ENCODE measurements at places on chromosomes 11 and 22. TPM values are rescaled to one million over a fixed set of nuclear protein-coding genes. Genes with fewer than 3 reads are reported as not detected.

DNA sequence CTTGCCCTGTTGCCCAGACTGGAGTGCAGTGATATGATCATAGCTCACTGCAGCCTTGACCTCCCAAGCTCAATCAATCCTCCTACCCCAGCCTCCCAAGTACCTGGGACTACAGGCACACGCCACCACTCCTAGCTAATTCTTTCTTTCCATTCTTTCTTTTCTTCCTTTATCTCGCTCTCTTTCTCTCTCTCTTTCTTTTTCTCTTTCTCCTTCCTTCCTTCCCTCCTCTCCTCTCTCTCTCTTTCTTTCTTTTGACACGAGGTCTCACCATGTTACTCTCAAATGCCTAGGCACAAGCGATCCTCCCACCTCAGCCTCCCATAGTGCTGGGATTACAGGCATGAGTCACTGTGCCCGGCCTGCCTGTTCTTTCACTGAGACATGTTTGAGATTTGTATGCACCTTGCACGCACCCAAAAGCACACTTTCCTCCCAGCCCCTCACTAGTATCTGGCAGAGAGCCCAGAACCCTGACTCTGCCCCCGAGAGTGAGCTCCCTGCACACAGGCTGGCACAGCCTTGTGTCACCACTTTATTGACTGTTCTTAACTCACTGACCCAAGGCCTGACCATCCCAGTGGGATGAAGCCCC, 56.8 kb downstream of the CD6 start:
- no peak for DNase-seq

DNA sequence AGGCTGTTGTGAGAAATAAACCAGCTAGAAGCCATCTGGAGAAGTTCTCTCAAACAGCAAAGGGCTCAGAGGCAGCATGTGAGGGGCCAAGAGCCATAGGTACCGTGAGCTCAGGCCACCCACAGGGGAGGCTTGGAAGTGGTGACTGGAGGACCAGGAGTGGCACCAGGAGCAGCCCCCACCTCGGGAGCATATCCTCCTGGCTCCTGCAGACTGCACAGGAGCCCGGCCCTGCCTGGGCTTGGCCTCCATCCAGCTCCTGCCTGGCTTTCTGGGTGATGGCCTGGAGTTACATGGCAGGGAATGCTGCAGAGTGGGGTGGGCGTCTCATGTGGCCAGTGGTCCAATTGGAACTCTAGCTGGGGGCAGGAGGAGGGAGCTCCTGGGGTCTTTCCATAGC, 4.2 kb upstream of the MPPED1 start:
- DNase-seq = no peak

- DNase-seq = no peak
Measured at GRCh38 chr11:9039198-9039597, 35.4 kb upstream of the NRIP3 start.

DNA sequence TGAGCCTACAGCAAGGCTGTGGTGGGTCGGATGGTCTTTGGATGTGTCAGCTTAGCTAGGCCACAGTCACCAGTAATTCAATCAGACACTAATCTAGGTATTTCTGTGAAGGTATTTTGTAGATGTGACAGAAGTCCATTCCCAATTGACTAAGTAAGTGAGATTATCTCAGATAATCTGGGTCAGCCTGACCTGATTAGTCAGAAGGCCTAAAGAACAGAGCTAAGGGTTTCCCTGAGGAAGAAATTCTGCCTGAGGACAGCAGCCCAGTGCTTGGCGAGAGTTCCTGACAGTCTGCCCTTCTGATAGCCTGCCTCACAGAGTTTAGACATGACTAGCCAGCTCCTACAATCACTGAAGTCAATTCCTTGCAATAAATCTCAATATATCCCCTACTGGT, 28.7 kb downstream of the GUCD1 start:
- no peak for DNase-seq

DNA sequence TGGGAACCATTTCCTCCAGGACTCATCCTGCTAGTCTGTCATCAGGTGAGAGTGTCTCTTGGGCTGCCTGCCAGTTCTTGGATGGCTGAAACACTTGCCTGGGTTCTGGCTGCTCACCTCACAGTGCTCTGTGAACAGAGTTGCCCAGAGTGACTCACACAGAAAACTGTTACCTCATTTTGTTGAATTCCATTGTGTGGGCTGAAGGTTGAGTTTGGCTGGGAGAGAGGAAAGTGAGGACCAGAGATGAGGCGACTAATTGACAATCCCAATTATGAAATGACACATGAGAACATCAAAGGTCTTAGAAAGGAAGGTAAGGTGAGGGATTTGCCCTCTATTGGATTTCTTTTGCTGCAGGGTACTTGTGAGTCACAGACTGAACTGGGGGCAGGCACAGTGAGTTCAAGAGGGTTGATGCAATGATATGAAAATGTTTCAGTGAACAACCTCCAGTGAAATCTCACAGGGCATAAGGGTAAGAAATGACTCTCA, 20.2 kb upstream of the CALCB start:
- no peak for DNase-seq

DNA sequence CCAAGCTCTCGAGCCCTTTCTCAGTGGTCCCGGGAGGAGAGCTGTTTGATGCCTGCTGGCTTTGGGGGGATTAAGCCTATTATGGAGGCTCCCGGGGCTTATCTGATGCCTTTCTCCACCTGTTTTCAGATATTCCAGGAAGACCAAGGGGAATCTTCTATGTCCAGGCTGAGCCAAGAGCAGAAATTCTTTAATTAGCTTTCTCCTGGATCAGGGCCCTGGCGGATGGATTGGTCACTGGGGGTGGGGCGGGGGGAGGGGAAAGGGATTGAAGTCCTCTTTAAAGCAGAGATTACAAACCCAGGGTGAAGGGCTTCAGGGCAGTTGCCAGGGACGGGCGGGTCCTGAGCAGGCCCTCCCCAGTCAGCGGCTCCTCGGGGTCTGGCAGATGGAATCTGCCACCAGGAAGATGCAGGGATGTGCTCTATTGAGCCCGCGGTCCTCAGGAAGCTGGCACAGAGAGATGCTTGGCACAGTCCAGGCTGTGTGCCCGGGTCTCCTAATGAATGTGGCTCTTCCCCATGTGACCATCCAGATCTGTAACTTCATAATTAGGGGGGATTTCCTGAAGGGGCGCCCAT, 33.6 kb downstream of the MACROD1 start:
- no peak for DNase-seq

DNA sequence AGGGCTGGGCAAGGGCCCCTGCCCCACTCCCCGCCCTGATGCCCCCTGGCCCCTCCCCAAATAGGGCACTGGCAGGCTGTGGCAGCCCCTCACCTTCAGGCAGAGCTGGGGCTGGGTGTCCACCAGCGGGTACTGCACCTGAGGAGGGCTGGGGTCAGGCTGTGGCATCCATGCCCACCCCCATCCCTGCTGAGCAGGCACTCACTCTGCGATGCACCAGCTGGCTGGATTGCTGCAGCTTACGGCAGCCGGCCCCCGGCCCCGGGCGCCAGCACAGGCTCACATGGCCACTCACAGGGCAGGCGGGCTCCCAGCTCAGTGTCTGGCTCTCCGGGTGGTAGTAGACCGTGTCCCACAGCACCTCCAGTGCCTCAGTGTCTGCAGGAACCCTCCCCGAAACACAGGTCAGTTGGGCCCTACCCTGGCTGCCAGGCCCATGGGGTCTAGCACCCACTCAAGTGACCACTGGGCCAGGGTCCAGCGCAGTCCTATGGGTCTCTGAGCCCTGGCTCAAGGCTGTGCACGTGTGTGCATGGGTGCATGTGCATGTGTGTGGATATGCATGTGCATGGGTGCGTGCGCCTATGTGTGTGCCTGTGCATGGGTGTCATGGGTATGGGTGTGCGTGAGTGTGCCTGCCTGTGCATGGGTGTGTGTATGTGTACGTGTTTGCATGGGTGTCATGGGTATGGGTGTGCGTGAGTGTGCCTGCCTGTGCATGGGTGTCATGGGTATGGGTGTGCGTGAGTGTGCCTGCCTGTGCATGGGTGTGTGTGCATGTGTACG, 14.4 kb downstream of the IL17REL start:
- DNase-seq = no peak

DNA sequence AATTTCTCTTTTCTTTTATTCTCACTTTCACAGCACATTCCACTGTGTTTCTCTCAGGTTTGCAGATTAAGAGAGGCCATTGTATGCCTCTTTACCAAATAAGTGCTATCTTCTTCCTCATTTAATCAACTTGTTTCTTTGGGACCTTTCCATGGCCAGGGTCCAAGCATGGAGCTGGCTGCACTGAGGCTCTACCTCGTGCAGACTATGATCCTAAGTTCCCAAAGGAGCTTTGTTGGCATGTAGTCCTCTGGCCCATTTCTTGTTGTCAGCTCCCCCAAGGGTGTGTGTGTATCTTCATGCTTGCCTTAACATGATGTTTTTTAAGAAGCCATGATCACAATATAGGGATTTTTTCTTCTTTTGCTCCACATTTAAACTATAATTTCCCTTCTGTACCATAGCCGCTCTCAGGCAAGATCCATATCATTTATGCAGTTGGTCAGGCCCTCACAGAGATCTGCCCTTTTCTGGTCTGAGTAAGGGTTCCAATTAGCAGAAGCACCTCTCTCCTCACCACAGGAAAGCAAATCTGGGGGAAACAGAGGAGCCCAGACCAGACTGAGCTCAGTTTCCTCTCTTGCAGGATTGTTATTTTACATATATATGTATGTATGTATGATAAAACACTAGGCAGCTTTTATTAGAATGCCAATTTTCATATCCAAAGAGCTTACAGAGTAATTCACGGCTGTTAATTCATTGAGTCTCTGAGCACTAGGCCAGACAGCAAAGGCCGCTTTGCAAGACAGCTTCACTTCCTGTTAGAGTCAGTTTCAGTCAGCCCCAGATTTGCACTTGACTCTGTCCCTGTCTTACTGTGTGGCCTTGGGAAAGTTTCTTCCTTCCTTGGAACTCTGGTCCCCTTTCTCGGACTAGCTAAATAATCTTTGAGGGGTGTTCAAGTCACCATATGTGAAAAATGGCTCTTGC, 34.3 kb downstream of the CYB5R2 start:
- DNase-seq = no peak

- DNase-seq = no peak
Measured at GRCh38 chr11:109707411-109707810, 285.4 kb downstream of the C11orf87 start.

GRCh38 chr11:126341760-126342161, 13.7 kb upstream of the ST3GAL4 start:
- DNase-seq = no peak

- DNase-seq = no peak
Measured at GRCh38 chr11:1542267-1542666, 29.8 kb downstream of the DUSP8 start.

GRCh38 chr22:48102581-48102980, 1340.1 kb downstream of the TBC1D22A start:
- DNase-seq = no peak

- DNase-seq = no peak
Measured at GRCh38 chr11:1932105-1932480, 12.6 kb downstream of the TNNT3 start.

DNA sequence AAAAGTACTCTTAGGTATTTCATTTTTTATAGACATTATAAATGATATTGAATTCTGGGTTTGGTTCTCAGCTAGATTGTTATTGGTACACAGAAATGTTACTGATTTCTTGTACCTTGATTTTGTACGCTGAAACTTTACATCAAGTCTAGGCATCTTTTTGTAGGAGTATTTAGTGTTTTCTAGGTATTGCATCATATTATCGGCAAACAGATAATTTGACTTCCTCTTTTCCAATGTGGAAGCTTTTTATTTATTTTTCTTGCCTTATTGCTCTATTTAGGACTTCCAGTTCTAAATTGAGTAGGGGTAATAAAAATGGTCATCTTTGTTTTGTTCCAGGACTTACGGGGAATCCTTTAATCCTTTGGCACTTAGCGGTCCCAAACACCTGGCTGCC, 676.6 kb upstream of the CCDC179 start:
- DNase-seq = no peak

- DNase-seq = no peak
Measured at GRCh38 chr11:115180272-115180671, 323.9 kb downstream of the CADM1 start.

DNA sequence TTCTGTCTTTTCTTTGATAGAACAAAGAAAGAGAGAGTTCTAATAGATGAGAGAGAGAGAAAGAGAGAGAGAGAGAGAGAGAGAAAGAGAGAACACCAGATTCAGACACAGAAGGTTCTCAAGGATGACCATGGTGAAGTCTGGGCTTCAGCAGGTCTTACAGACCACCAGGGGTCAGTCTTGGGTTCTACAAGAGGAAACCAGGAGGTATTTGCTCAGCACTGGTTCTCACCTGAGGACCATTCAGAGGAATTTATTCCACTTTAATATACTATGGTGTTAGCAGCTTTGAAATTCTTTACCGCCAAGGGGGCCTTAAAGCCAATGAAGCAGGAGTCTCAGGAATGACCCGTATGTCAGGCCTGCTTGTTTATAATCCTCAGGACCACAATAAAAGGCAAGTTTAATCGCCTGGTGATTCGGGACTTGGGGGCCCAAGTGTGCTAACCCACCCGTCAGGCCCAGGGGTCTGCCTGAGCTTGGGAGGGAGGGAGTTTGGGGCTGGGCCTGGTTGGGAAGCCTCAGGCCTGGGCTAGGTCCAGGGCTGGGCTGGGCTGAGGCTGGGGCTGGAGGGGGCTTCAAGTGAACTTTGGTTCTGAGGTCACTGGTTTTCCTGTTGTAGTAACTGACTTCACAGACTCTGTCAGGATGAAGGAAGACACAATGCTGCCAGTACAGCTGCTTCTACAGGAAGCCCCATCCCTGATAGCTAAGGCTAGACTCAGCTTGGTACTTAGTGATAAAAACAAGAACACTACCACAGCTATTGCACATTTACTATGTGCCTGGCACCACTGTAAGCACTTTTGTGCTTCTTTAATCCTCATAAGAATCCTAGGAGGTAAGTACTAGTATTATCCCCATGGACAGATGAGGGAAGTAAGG, 179.2 kb upstream of the ZBED5 start:
- DNase-seq = no peak

- no peak for DNase-seq
Measured at GRCh38 chr11:126491092-126491491, 135.6 kb downstream of the ST3GAL4 start.

DNA sequence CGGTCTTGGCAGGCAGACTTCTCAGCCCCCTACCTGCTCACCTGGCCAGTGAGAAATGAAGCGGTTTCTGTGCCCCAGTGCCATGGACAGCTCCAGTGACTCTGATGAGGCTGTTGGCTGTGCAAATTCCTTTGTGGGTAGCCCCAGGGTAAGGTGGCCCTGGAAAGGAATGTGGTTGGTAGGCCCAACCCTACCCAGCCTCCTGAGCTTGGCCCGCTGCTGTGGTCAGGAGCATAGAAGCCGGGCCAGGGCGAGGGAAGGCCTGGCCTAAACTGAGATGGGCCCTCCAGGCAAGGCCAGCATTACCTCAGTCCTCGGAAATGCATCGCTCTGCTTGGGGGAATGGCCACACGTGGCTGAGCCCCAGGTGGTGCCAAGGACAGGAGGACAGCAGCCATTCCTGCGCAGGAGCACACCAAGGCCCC, 16.9 kb downstream of the DAGLA start:
- no peak for DNase-seq

Gene NXPE2
- total RNA-seq = 0.78 TPM

Gene TXNRD2
- 8.0 TPM for total RNA-seq

Gene CBLIF
- total RNA-seq = not detected

Gene PACSIN3
- 3.9 TPM for total RNA-seq

Gene SLC22A12
- not detected for total RNA-seq

Gene NCAM1
- total RNA-seq = 505 TPM

Gene SYT13
- total RNA-seq = 219 TPM

Gene MGAT3
- 24.8 TPM for total RNA-seq

Gene SCN2B
- total RNA-seq = 5.8 TPM

Gene GLYATL1
- 0.78 TPM for total RNA-seq

Gene ACTN3
- total RNA-seq = not detected

Gene KLHDC7B
- total RNA-seq = not detected

Gene HSPB2
- 0.31 TPM for total RNA-seq

Gene GRIK4
- 2.3 TPM for total RNA-seq

Gene LRRN4CL
- 0.16 TPM for total RNA-seq

Gene MPZL3
- total RNA-seq = 1.6 TPM

Gene PHOX2A
- not detected for total RNA-seq
